ENCODE measurements at places on chromosomes 16 and 17. TPM values are rescaled to one million over a fixed set of nuclear protein-coding genes. Genes with fewer than 3 reads are reported as not detected.
A peak's percentile ranks its signal among the peaks of the same experiment; 100 is the strongest.

GRCh38 chr17:43418441-43419374, 19.9 kb downstream of the ARL4D start:
- peak; percentile 68 for DNase-seq

GRCh38 chr16:80113873-80114574, 426.8 kb upstream of the DYNLRB2 start:
- DNase-seq, result no peak

DNA sequence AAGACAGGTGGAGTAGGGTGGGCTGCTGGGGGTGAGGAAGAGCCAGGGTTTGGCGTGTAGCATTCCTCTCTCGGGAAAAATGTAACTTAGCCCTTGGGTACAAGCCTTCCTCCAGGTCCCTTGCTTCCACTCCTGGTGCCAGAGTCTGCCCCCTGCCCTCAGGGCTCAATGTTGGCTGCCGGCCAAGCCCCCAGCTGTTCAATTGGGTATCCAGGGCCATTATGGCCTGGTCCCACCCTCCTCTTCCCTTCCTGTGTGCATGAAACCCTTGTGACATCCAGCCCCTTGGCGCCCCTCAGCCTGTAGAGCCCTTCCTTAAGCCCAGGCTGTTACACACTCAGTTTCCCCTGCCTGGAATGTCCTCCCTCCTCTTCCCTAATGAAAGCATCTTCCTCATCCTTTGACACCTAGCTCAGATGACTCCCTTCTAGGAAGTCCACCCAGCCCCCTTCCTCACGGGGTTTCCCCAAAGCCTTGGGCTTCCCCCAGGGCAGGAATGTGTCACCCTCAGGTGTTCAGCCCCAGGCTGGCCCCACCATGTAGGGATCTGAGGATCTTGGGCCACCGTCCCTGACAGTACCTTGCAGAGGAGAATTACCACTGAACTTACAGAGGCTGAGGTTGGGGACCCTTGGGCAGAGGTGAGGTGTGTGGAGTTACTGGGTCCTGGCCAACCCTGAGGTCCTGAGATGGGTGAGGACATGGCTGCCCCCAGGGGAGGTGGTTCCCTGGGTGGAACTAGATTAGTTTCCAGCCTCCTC, 30.0 kb downstream of the B9D1 start:
- no peak for DNase-seq

FBXO39 gene
- not detected for total RNA-seq

Measured in G401 (cell line).